Stimulated activated effector memory CD8-positive, alpha-beta T cell treated with anti-CD3 and anti-CD28 coated beads, Interleukin-12 subunit alpha, Interleukin-12 subunit beta, amount 100 ng/mL, for 72 hours (primary cell): ENCODE measurements at places on chromosomes 4 and X.

DNA sequence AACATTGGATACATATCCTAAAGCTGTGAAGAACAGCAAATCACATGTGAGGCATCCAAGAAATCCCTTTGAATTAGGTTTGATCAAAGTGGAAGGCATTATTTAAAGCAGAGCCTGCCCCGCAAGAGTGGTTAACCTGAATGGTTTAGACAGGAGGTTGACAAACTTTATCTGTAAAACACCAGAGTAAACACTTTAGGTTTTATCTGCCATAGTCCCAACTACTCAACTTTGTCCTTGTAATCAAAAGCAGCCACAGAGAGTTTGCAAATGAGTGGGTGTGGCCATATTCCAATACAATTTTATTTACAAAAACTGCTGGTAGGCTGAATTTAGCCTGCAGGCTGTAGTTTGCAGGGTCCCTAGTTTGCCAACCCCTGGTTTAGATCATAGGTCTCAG, 25.2 kb upstream of the FGFBP2 start:
- DNase-seq: no peak

DNA sequence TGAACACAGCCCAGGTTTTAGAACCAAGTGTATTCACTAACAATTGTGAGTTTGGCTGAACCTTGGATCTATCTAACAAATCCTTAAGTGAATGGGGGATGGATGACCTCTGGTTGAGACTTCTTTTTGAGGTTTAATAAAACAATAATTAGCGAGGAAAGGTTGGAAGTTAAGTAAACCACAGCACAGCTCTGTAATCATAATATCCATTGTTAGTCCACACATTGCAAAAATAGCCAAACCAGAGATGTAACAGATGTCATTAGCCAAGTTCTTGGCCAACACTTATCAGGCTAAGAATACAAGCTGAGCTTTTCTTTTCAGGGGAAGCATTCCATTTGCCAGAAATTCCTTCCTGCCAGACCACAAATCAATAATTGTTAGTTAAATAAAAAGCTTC, 59.1 kb downstream of the FREM3 start:
- DNase-seq: no peak

DNA sequence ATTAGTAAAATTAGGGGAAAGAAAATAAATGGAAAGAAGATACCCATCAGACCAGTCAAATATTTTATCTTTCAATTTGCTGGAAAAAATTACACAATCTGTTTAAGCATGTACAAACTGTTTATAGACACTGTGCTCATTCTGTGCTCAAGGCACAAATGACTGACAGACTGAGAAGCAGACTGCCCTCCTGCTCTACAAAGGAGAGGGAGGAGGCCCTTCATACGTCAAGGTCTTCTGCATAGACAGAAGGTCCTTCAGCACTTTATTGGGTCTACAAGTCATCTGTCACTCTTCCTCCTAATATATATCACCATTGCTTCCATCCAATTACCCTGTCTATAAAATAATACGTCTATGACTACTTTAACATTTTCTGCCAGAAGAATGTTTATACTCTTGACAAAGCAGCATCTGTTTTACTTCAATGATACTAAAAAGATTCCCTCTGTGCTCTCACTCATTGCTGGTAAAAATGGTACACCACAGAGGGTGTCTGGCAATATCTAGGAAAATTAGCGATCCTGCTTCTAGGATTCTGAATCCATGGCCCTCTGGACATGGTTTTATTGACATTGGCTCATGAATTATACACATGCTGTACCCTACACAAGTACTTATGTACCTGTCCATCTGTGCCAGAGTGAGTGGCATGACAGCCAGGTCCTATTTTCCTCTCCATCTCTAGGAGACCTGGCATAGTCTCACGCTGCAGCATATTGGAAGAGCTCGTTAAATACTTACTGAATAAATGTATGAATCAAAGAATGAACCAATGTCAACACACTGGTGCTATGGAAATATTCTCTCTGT, 11.3 kb downstream of the SLC10A6 start:
- no peak for DNase-seq

- DNase-seq: no peak
These were observed 454.4 kb downstream of the C4orf33 start for GRCh38 chr4:129550281-129550785.

DNA sequence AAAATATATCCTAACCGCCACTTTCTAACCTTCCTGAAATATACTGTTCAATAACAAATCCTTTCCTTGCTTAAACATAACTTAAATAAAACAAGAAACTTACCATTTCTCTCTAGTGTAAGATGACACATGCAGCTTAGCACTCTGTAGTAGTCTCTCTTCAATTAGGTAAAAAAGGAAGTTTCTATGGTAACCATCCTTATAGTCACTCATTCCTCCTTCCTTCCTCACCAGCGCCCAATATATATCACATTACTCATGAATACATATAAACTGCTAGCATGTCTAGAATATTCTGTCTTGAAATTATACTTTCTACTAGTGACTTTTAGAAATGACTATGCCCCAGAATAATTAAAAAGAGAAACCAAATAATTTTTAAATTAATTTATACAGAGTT, 112.2 kb downstream of the SNCA start:
- DNase-seq: no peak

DNA sequence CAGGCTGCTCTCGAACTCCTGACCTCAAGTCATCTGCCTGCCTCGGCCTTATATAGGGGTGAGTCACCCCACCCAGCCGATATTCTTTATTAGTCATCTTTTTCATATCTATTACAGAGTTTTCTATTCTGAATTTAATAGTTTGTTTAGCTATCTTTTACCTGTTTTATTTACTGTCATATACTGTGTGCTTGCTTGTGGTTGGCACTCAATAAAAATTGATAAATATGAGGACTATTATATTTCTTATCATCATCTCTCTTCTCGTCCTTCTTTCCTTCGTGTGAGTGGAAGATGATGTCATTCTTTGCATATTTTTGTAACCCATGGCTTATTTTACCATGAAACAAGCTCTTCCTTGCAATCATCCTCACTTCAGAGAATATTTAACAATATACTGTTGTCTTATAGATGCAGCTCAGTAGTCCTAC, 265.5 kb downstream of the ARHGAP24 start:
- no peak for DNase-seq

DNA sequence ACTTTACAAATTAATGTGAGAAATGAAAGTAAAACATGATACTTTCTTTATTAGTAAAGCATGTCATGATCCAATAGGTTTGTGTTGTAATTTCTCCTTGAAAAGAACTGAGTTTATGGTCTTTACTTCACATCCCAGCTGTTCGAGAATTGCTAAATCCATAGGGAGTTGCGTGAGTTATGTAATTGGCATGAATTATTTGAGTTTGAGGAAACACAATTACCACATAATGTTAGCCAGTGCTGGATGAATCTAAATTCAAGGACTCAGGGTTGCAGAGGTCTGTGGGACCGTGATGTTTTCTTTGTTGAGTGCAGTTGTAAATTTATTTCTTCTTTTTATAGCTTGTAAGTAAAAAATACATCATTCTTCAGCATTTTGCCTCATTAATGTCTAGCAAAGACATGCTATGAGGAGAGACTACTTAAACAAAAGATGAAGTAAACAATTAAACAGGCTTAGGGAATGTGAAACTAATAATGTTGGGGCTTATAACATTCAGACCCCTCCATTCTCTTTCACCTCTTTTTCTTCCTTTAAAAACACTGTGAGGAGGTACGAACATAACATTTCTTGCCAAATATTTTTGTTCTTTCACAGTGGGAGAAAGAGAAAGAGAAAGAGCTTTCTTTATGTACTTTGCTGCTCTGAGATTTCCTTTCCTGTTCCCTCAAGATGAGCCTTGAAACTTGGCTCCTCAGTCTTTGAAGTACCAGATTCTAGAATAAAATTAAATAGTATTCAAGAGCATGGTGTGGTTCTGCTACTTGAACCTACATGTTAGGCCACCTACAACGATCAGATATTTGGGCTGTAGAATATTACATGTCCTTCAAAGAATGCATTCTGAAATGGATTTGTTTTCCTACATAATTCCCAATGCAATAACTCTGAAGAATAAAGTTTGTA, 159.6 kb upstream of the ANK2 start:
- DNase-seq: no peak

- no peak for DNase-seq
These were observed 533.0 kb downstream of the BCOR start for GRCh38 chrX:39564751-39565150.

DNA sequence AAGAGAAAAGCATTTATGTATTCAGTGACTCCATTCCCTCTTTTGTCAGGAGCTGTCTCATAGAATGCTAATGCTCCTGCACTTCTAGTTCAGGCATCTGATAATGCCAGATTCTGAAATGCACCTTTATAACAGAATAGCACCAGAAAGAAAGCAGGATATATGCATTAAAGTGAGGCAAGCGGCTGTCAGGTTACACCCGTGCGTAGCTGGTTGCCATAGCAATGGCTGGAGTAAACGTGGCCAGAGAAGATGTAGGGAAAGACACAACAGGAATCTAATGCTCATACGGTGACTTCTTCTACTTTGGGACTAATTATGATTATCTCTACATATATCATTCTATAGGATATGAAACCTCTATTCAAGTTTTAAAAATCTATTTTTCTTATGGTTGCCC, 5.9 kb downstream of the EMCN start:
- DNase-seq: no peak

- no peak for DNase-seq
These were observed 5.6 kb downstream of the PDE5A start for GRCh38 chr4:119623025-119623424.

- no peak for DNase-seq
These were observed 3.0 kb upstream of the SHOX start for GRCh38 chrX:627510-627981.

DNA sequence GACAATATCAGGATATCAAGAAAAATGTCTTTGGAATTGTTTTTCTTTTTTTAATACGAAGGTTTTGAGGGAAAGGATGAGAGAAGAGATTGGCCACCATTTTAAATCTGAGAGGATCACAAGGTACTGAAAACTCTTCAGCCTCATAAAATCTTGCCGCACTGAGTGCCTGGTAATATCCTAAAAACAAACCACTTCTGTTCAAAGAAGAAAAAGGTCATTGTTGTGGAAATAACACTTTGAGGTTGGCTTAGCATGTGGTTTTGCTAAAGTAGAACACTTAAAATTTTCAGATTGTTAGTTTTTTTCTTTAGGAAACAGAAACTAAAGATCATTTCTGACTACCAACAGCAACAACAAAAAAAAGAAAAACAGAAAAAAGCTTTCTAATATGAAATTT, 1.0 kb upstream of the CLDN22 start:
- DNase-seq: no peak

GRCh38 chrX:150148749-150149672, 210.7 kb upstream of the EOLA2 start:
- DNase-seq: no peak

DNA sequence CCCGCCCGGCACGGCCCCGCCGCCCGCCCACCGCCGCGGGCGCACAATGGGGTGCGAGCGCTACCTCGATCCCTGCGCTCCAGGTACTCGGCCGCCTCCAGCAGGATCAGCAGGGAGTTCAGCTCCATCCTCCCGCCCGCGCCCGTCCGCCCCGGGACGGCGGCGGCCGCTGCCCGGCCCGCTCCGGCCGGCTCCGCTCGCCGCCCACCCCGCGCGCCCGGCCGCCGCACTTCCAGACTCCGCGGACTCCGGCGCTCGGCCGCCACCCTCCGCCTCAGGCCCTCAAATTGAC, at the start of gene MXD4:
Gene MXD4, minus strand, starts transcription at position 257 of the 292 bp plus-strand sequence. Its CDS starts 129 bp downstream, at position 128.
- no peak for DNase-seq

GRCh38 chrX:48533165-48533564, 6.3 kb upstream of the TBC1D25 start:
- no peak for DNase-seq

GRCh38 chr4:158817562-158818296, 48.9 kb downstream of the FNIP2 start:
- no peak for DNase-seq

DNA sequence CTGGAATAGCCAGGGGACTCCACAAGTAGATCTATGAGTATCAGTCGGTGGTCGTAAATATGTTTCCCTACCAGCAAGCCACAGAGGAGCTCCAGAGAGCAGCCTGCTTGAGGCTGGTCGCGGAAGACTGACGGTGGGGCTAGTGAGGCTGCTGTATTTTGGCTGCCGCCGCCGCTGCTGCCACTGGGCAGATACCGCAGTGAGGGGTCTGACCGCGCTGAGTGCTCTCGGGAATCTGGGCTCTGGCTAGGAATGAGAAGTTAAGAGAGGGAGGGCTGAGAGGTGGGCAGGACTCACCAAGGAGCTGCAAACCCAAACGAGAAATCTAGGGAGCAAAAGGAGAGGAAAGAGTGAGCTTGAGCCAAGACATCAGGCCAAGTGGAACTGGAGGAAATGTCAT, at the start of gene EXOC1L:
Gene EXOC1L, plus strand, starts transcription at position 157 of the 400 bp plus-strand sequence. Its CDS starts 237 bp downstream, at position 394.
- no peak for DNase-seq

GRCh38 chrX:122545778-122546177, 638.3 kb upstream of the GRIA3 start:
- DNase-seq: no peak

- DNase-seq: no peak
These were observed 4.6 kb downstream of the MMAA start for GRCh38 chr4:145623831-145624230.

DNA sequence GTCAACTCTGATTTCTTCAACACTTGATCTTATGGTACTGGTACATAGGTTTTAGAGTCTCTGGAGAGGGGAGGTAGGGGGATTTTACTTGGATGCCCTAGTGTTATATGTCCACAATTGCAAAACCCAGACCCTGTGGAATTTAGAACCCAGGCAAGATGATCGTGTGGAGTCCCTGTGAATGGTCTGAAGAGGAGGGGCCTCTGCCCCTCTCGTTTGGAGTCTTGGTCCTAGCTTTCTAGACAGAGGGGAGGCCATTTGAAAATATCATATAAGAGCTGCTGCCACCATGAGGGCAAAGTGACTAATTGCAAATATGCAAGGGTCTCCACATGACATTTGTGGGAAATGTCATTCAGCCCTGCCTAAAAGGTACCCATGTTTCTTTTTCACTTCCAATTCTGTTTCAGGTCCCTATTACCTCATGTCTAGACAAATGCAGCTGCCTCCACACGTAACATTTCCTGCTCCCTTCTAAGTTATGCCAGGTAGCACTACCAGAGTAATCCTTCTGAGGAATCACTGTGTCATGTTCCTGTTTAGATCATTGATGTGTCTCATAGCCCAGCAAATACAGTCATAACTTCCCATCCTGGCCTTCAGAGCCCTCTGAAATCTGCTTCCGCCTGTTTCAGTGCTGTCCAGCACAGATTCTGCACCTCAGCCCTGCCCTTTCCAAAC, 126.8 kb downstream of the KLHL8 start:
- no peak for DNase-seq

- no peak for DNase-seq
These were observed 39.9 kb upstream of the SPINK2 start for GRCh38 chr4:56861360-56861759.

- no peak for DNase-seq
These were observed 105.1 kb upstream of the KLHL13 start for GRCh38 chrX:118221733-118222132.
